ENCODE measurements at places on chromosomes 12 and 14.

DNA sequence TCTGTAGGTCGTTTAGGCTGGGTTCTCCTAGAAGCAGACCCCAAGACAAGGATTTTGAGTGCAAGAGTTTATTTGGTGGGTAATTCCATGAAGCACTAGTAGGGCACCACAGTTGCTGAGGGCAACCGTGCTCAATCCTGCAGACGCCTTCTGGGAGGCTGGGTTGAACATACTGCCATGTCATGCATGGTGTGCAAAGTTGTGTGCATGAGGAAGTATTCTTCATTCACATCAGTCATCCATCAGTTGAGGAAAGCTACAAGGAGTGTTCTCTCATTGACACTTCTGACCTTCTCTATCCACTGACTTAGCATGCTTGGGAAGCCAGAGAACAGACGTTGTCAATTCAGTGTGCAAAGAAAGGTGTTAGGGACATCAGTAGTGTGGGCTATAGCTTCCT, 179.2 kb downstream of the PTPN11 start:
- no peak for DNase-seq

DNA sequence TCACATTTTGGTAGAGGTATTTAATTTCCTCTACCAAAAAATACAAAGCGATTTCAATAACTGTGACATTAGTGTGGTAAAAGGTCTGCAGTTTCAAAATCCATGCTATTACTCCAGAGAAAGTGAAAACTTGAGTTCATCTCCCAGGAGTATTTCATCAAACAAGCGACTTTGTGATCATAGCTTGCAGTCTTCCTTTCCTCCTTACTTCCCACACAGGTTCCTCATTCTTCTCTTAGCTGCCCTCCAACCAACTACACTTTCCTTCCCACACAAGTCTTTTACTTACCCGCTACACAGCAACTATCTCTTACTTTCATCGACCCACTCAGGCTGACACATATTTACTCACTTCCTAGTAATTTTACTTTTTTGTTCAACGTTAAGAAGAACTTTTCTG, 413.4 kb upstream of the USP15 start:
- no peak for DNase-seq

- no peak for DNase-seq
Observed at GRCh38 chr12:20055856-20056255, 312.5 kb upstream of the PDE3A start.

DNA sequence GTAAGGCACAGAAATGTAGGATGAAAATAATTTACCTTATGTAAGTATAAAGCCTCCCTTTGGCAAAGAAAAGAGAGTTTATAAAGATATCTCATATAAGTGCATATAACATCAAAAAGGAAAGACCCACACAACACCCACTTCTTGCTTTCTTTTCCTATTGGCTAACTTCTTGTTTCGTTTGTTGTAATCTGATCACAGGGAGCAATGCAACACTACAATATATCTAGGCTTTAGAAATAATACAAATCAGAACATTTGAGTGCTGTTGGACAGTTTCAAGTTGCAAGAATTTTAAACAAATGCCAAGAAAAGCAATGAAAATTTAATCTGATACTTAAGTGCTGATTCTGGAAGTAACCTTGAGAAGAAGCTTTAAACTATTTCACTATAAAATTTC, 1.3 kb downstream of the FGD6 start:
- DNase-seq, result no peak

DNA sequence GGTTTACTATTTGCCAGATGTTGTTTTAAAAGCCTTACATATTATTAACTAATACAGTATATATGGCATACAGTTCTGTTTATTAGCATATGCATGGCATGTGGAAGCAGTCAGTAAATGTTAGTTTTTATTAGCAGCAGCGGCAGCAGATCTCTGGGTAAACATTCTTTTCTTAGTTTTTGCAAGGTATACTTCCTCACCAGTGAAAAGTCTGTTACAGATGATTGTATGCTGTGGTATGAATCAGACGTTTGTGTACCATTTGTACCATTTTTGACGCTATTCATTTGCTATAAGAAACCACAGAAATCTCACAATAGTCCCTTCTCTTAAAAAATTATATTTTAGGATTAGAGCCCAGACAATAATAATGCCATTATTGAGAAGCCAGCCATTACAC, 17.8 kb downstream of the STK38L start:
- no peak for DNase-seq

DNA sequence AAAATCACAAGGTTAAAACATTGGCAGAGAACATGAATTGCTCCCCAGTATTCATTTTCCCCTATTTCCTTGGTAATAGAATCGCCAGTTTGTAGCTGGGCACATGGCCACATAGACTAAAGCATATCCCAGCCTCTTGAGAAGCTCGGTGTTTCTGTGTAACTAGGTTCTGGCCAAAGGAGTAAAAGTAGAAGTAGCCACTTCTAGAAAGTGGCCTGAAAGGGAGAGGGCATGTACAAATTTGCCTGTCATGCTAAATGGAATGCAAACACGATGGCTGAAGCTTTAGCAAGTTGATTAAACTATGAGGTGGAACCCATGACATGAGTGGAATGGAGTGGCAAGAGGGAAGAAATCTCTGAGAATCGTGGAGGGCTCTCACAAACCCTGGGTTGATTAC, 173.7 kb upstream of the EGLN3 start:
- DNase-seq, result no peak

DNA sequence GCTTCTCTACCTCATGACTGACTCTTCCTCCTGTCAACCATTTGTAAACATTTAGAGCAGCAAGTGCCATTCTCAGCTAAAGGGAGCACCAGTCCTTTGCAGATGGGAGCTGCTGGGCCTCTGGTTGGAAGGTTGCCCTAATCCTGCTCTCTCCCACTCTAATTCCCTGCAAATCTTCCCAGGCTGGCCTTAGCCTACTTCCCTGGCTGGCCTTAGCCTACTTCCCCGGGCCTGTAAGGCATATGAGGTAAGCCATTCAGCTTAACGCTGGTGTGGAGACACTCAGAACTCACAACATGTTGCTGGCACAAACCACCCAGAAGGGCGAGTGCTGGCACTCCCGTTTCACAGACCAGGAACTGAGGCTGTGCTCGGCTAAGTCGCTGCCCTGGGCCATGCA, 69.0 kb downstream of the CPSF2 start:
- no peak for DNase-seq

GRCh38 chr12:31773867-31774266, 45.0 kb upstream of the AMN1 start:
- no peak for DNase-seq

- DNase-seq, result no peak
Observed at GRCh38 chr12:99393763-99394162, 253.8 kb upstream of the GARIN6 start.

DNA sequence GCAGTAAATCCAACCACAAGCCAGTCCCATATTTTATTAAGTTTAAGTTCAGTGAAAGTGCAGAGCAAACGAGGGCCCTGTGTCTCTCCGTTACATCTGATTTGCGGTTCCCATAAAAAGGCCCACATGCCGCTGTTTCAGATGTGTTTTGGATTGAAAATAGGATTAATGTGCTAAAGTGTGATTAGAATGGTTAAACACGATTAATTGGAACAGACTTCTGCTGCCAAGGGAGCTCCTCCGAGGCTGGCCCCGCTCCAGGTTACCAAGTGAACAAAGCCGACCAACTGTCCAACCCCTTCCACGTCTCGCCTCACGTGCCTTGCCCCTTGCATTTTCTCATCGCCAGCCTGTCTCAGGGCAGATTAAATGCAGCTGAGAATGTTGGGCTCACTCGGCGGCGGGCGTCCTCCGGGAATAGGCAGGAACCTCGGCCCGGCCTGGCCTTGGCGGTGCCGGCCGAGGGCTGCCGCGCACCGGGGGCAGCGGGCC, 166.5 kb upstream of the GSC start:
- DNase-seq, result no peak

DNA sequence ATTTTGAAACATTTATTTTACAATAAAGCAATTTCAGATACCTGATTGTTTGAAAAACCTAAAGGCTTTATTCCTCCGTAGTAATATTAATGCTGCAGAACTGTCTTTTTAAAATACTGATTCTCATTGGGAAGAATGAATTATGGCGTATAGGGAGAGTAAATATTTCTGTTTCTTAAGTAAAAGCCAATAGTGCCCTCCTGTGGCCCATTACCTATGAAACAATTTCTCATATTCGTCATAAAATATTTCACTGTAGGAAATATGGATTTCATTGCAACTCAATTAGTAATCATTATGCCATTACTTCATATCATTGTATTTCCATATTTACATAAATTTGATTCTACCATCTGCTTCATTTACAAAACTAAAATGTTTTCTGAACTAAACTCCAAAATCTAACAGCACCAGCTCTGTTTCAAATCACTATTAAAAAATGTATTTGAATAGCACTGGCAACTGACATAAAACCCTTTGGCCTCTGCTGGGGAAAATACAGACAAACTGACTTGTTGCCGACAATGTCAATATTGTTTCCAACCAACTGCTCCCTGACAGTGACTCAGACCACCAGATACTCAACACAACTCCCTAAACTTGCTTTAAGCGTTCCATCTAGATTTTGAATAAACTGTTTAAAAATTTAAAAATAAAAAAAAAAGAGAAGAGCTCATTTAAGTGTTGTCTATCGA, 290.3 kb downstream of the NAV3 start:
- DNase-seq, result no peak

DNA sequence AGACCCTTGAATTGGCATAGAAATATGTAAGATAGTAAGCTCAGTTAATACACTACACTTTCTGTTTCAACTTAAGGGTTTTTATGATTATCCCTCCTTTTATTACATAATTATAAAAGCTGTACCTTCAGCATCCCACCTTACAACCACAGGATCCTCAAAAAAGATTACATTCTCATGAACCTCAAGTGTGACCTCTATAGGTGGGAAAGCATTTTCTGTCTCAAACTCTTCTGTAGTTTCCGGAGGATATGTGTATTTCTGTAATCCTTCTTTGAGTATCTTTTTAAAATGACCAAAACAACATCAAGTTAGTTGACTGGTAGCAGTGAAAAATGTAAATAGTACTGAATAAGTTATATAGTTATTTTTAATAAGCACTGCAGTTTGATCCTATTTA, 75.9 kb downstream of the DNAI7 start:
- DNase-seq, result no peak

- no peak for DNase-seq
Observed at GRCh38 chr12:110844551-110845338, 2.0 kb upstream of the CCDC63 start.

GRCh38 chr12:132610866-132611602, 652 bp upstream of the LRCOL1 start:
- no peak for DNase-seq

DNA sequence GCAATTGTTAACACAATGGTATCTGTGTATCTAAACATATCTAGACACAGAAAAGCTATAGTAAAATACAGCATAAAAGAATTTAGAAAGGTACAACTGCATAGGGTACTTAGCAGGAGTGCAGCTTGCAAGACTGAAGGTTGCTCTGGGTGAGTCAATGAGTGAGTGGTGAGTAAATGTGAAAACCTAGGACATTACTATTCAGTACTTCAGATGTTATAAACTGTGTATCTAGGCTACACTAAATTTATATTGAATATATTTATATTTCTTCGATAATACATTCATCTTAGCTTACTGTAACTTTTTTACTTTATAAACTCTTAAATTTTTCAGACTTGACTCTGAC, 409.0 kb upstream of the DCN start:
- DNase-seq, result no peak

GRCh38 chr14:96625426-96625985, 123.3 kb downstream of the PAPOLA start:
- DNase-seq, result no peak

DNA sequence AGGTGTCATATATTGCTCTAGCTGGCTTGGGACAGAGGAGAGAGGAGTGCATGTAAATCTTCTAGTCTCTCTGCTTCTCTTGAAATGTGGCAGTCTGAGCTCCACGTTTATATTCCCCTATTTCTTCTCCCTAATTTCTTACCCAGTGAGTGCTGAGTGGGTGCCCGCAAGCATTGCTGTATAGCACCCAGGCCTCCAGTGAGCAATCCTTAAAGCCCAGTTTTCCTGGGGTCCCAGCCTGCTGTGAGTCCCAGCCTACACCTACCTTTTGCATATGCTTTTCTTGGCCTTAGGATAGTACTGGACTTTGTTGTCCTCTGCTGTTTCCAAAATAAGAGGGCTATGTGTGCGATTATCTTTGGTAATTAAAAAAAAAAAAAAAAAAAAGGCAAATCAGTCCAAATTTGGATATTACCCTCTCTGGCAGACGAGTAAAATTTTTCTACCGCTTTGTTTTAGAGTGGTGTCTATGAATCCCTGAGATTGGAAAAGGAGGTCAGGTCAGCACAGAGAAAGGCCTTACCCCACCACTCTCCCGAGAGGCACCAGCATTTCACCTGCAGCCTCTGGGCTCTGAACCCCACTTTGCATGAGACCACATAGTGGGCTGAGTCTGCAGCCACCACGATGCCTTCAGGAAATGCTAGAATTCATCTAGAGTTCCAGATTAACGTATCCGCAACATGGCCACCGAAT, 1.1 kb downstream of the MGST1 start:
- DNase-seq, result no peak

GRCh38 chr12:27554421-27555186, 30.6 kb downstream of the PPFIBP1 start:
- DNase-seq, result no peak

DNA sequence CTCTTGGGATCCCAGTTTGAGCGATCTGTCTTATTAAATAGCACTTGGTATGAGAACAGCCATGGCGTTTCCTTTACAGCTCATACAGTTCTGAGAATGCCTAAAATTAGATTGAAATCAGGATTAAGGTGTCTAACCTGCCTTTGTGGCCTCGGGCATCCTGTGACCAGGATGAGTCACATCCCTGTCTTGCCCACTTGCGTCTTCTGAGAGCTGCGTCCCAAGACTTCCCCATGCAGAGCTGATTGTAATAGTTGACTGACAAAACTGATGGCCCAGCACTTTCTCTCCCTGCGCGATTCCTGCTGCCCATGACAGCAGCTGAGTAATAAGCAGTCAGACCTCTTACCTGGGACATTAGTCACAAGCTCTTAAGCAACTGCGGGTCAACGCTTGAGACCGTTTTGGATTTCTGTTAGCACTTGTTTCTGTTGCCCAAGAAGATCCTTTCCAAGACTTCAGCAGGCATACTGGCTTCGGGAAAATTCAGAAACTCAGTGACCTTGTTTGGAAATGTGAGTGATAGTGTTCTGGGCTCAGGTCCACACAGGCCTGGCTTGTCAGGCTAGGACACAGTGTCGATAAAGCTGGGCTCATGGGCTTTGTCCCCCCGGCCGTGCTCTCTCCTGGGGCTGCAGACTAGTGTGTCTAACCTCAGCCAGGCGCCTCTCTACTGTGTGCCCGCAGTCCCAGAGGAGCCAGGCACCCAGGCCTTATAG, 169.9 kb upstream of the HIF1A start:
- DNase-seq, result peak; percentile 73
